Pancreas (tissue), 10 donors: ENCODE measurements at places on chromosomes 7 and 10. TPM values are rescaled to one million over a fixed set of nuclear protein-coding genes. Genes with fewer than 3 reads are reported as not detected.
A peak's percentile ranks its signal among the peaks of the same experiment; 100 is the strongest.

- DNase-seq = no peak
These were observed 375.8 kb downstream of the GATA3 start for GRCh38 chr10:8430321-8430720.

GRCh38 chr7:20229646-20230500 lies 12.7 kb upstream of the MACC1 start:
- no peak for DNase-seq

DNA sequence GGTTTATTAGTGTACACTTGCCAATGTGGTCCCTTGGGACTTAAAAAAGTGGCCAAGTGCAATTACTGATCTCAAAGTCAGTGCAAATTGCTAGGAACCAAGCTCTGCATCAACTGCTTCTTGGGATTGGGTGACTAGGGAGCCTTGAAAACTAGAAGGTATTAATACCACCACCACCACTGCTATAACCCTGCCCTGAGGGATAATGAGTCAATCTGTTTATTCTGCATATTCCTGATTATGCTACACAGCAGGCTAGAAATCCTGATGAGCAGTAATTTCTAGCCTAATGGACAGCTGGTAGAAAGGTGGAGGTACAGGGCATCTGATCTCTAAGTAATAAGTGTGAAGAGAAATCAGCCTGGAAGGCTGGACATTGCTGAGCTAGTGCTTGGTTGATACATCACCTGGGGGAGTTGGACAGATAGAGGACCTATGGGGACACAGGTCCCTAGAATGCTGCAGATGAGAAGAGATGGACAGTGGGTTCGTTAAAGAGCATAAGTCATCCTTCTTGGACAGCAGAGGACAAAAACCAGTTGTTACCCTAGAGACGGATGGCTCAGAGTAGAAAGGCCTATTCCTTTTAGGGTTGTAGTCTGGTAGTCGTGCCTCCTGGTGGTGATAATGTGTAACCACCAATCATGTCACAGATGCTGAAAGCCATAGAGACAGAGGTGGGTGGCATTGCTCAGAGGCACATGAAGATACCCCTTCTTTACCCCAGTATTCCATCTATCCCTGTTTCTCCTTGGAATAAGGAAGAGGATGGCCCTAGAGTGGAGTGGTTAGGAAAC lies 554.8 kb downstream of the SORCS1 start:
- no peak for DNase-seq

- no peak for DNase-seq
These were observed 6.7 kb downstream of the CPXM2 start for GRCh38 chr10:123884907-123885381.

DNA sequence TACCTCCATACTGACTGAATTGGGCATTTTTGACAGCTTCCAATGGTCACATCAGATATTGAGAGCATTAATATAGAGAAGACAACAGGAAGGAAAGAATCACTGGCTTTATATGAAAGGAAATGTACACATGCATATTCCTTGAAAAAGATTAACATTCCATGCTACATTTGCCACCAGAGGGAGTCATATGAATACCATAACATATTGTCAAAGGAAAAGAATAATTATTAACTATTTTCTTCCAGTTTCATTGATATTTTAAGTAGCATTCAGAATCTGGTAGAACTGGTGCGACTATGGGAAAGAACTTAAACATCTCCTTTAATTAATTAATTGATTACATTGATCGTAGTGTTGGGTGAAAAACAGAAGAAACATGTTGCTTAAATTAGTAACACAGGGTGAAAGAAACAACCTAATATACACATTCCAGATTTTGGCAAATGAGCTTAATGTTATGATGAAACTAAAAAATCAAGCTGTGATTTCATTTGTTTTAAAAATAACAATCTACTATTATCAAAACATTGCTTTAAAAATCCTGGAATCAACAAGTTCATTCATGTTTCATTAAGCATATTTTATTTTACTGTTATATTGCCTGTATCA lies 71.5 kb downstream of the GPR85 start:
- DNase-seq = no peak

DNA sequence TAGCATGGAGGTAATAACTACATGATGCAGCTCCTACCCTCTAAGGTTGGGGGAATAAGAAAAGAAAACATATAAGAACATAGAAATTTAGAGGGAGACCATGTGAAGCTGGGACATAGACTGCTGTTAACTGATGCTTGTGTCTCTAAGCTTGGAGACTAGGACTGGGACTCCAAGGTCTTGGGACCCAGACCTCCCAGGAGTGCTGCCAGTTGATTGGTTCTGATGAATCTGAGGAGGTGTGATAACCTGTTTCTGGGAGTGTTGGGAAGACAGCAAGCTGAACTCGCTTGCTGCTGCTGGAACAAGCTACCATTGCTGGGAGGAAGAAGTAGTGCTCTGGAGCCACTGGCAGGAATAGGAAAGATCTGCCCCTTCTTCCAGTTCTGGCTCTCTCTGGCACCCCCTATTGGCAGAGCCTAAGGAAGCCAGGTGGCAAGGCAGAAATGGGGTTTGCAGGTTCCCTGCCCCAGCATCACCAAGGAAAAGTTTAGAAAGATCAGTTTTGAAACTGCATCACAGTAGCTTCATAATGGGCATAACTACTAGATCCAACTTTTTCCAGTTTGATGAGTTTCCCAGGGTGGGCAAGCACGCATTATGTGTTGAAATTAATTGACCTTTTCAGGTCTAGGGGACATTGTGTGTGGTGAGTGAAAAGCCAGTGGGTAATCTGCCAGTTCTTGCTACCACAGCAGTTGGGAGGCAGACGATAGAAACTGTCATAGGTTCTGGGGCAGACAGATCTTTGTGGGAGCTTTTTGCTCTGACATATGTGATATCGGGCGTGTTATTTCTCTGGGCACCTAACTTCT lies 140.7 kb downstream of the SND1 start:
- DNase-seq = no peak

GRCh38 chr7:102288285-102288930 lies 1.7 kb downstream of the SH2B2 start:
- no peak for DNase-seq

- DNase-seq = no peak
These were observed 105.9 kb upstream of the CAV2 start for GRCh38 chr7:116393654-116394053.

- no peak for DNase-seq
These were observed 40.0 kb upstream of the LOXL4 start for GRCh38 chr10:98307916-98308541.

DNA sequence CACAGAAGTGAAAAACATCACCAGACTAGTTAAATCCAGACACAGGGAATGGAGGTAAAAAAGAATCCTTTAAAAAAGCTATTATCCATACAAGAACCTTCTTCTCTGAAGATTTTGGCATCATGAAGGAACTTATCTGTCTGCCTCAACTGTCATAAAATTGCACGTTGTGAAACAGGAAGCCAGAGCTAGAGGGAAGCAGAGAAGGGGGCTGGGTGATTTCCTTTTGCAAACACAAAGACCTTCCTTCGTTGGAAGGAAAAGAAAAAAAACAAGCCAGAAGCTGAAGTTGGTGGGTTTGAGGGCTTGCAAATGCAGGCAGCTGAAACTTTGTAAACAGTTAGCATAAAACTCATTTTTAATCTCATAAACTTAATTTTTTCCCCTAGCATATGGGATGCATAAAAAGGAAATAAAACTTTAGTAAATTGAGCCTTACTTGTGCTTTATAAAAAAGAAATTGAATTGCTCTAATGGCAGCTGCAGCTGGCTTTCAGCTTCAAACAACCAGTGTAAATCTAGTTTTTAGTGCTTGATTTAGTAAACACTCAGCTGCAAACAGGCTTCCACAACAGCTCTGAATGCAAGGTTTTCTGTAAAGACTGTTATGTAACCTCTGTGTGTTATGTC lies 101.6 kb downstream of the OTUD1 start:
- DNase-seq = no peak

DNA sequence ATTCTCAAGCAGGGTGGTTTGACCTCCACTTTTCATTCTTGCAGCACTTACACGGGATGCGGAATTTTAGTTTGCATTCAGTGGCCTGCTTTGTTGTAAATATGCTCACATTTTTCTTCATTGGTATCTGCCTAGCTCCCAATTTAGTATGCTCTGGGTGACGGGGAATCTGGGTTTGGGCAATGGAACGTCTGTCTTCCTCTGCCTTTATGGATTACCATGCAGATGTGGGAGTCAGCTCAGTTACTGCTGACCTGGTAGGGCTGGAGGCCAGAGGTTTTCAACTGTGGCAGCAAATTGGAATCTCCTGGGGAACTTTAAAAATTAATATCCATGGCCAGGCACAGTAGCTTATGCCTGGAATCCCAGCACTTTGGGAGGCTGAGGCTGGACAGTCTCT lies 161.6 kb downstream of the CAMK1D start:
- no peak for DNase-seq

DNA sequence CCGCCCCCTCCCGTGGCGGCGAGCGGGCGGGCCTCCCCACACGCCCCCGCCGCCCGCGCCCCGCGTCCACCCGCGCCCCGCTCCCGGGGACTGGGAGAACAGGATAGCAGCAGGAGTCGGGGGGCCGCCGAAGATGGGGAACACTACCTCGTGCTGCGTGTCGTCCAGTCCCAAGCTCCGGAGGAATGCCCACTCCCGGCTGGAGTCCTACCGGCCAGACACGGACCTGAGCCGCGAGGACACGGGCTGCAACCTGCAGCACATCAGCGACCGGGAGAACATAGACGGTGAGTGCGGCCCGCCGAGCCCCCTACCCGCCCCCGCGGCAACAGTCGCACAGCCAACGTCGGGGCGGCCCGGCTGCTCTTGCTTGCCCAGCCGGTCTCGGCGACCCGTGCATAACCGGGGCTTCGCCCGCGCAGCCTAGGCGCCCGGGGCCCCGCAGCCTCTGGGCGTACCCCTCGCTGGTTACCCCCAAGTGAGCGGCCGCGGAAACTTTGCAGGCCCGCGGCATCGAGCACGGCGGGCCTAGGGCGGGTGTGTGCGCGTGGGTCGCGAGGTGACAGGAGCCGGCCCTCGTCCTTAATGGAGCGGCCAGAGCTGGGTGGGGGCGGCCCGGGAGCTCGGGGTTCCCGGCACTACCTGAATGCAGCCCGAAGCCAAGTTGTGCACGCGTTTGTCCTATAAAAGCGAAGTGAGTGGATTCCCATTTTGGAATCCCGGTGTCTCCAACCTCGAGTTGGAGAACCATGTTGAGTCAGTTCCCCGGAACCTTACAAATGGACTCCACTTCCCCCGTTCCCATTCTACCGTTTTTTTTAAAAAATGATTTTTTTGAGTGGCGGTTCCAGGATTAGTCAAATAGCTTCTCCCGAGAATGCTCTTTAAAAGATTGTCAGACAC lies 863 bp downstream of the CCNY start:
- peak; percentile 55 for DNase-seq

GRCh38 chr7:836429-836828 lies 4.2 kb downstream of the SUN1 start:
- no peak for DNase-seq

DNA sequence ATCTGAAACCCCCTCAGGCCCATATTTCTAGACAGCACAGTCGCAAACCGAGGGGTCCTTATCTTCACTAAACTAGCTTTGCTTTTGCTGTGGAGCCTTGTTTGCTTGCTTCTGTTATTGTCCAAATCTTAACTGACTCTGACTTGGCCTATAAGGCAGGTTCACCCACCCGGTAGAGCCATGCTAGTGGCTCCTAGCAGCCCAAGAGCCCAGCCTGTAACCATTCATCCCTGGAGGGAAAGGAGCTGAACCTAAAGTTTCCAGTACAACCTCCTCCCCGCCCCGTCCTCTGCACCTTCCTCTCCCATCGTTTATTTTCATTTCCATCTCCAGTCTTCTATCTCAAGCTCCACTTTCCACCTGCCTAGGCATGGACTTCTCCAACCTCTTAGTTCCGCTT lies 345.7 kb downstream of the PTPRN2 start:
- DNase-seq = no peak

DNA sequence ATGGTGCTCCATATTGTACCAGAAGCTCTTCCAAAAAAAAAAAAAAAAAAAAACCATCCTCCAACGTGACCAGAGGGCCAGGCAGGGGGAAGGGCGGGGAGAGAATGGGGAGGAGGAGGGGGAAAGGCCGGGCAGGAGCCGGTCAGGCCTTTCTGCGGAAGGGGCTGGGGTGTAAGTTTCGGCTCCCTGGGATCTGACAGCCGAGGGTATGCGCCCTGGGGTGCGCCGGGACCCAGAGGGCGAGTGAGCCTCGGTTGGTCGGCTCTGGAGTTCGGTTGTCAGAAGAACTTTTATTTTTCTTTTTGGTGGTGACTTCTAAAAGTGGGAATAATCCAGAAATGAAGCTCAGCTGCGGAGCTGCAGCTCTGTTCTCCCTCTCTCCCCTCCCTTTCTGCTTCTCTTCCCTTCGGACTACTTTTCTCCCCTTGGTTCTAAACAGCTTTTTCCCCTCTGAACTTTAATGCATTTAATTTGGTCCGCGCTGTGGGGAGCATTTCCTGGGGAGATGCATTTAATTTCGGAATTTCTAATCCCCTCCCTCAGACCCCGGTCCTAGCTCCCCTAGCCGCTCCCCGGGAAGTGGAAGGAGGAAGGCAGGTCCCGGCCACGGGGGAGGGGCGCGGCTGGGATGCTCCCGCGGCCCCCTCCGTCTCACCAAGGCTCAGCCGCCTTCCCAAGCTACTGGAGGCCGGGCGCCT lies 3.9 kb upstream of the PAX2 start:
- no peak for DNase-seq

DNA sequence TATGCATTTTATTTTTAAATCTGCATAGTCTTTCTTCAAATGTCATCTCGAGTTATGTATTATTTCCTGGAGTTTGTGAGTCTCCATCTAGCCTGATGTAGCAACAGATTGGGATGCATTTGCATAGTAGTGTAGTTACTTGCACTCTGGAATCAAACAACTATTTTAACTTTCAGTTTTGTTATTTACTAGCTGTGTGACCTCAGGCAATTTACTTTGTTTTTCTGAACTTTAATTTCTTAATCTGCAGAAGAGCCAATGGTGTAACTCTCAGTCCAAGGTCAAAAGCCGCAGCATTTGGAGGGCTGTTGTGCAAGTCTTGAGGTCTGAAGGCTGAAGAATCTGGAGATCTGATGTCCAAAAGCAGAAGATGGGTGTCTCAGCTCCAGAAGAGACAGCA lies 175.8 kb upstream of the SORCS1 start:
- no peak for DNase-seq

DNA sequence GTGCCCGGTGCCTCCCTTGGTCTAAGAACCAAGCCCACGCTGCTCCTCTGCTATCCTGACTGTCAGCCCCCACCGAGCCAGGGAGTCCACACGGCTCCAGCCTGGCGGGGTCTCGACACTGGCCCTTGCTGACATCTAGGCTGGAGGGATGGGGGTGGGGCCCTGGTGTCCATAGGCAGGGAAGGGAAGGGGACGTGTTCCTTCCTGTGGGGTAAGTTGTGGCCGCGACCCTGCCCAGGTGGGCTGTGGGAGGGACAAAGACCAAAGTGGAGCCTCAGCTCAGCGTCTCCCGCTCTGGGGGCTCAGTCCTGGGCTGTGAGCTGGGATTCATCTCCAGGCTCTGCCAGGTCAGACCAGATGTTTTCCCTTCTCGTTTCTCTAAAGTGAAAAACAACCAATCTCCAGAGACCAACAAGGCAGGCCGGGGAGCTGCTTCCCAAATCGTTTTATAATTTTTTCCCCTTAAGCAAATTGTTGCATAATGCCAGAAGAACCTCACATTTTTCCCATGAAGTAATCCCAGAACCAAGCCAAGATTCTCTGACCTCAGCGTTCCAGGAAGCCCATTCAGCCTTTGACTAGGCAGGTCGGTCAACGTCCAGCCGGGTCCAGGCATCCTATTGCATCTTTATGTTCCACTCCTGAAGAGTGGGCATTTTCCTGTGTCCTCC lies 101.2 kb downstream of the RGS10 start:
- DNase-seq = no peak

The HOXA9 gene
- 0.13 TPM for total RNA-seq

The INPP5A gene
- total RNA-seq = 11.1 TPM

The MALRD1 gene
- total RNA-seq = not detected

The TMEM178B gene
- total RNA-seq = 1.4 TPM

The GPR37 gene
- total RNA-seq = 1.5 TPM

The NACAD gene
- total RNA-seq = 0.31 TPM
